NCI-H1048 (cell line): ENCODE measurements at places on chromosomes 4 and X.

GRCh38 chr4:113641025-113641431 is 120.5 kb downstream of the CAMK2D start:
- peak; percentile 7 for DNase-seq

GRCh38 chrX:155745792-155746191 is 133.0 kb upstream of the TMLHE start:
- peak; percentile 23 for DNase-seq

DNA sequence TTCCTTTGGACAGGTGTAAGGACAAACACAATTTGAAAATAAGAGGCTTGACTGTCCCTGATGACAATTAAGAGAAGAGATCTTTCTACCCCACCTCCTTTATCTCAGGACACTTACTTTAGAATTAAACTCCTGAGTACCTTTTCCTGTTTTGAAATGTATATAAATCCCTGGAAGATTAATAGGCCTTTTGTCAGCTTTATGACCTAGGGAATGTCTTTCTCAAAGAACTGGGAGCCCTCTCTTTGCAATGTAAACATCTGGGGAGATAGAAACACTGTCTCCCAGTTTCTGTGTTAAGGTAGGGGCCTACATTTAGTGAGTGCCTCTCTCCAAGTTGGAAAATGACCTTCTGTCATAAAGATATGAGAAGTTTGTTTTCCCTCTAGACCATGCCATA is 31.7 kb downstream of the AGA start:
- no peak for DNase-seq

GRCh38 chrX:154082396-154083125 is 15.0 kb downstream of the MECP2 start:
- DNase-seq = no peak

DNA sequence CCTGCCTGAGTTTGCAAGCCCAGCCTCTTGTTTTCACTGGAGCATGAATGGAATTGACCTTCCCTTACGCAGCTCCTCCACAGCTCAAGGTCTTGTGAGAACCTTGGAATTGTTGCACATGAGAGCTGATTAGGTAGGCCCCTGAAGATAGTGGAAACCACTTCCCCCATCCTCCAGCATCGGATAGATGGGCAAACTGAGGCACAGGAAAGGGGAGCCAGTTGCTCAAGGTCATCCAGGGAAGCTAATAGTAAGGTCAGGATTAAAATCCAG is 27.2 kb downstream of the PJA1 start:
- no peak for DNase-seq

DNA sequence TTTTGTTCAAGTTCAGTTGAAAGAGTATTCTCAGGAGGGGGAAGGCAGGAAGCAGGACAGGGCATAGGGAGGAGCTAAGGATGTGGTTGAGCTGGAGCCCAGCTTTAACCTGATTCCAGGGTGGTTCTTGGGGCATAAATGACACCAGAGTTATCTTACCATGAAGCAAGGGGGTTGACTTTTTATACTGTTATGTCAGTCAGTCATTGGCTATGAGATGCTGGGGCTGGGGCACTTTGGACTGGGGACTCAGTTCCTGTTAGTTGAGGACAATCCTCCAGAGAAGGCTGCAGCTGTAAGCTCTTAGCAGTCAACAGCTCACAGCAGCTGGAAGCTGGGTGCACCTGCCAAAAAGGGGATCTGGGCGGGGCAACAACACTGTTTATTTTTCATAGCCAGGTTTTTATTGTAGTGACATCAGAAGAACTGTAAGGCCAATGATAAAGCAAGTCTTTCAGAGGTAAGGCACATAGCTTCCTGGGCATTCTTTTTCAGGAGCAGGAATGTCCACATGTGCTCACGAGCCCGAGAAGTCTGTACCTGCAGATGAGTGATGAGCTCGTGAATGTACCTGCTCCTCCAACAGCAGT is 78.5 kb downstream of the MID1IP1 start:
- DNase-seq = no peak

DNA sequence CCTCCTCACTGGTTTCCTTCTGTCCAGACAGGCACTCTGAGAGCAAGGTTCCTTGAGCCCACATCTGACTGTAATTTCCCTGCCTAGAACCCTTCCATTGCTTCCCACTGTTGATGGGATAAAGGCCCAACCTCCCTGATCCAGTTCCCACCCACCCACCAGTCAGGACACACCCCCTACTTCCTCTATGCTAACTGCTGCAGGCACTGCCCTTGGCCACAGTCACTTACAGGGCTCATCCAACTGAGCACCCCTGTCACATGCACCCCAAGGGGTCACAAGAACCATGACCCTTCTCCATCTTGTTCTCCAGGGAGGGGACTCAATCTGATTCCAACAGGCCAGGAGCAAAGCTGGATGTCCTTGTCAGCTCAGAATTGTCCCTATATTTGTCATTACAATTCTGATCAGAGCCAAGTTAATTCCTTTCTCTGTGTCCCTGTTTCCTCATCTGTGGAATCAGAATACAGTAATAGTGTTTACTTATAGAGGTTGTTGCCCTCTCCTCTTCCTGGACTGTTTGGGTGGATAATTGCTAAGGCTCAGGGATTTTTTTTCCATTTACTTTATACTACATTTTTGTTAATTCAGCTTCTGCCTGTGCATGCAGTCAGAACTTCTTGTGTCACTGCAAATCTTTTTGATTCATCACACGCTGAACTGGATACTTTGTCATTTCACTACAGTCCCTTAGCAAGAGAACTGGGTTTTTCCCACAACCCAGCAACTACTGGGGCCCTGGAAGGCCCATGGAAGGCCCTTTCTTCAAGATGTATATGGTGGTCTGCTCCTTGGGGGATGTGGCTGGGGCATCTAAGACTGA is 105.6 kb upstream of the MAMLD1 start:
- no peak for DNase-seq

DNA sequence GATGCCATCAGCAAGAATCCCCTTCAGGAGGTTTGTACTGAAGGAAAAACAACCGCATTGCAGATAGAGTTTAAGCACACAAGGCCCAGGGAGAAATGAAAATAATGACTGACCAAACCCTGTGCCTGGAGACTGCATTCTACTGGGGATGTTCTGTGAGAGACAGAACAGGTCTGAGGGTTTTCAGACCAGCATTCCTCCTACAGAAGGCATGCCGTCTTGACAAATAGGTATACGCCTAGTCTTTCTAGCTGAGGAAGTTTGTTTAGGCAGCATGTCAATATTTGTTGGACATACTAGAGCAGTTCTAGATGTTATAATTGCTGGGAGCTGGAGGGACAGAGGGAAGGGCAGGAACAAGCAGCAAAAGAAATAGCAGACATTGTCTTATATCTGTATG is 68.4 kb upstream of the SCOC start:
- DNase-seq = no peak

DNA sequence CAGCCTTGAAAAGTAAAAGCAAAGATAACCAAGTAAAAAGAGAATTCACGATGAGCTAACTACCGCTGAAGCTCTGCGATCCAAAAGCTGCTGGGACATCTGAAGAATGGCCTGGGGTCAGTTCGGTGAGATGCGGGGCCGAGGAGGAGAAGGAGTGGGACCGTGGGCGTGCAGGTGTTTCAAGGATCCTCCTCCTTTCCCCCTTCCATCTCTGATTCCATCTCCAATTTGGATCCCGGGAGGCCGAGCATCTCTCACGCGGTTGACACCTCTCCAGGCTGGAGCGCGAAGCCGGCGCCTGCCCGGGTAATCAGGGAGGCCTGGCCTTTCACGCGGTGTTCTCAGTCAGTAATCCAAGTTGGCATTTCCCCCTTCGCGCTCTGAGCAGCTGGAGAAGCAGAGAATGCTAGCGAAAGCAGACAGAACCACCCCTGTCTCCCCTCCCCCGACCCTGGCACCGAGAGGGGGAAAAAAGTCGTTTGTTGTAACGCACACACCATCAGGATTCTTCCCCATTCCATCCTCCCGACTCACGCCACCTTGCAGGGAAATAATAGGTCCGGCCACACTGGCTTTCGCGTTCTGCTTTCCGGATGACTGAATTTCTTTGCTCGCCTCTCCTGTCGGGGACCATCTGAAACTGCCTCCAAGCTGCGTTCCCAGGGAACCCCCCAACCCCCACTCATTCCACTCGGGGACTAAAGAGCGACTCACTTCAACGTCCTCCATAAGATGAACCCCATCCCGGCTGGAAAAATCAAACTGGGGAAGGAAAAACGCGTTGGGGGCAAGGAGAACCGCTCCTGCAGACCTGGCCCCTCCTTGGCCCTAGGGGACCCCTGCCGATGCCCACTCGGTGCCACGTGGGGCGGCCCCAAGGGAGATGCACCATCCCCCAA is 6.5 kb downstream of the NEUROG2 start:
- no peak for DNase-seq

DNA sequence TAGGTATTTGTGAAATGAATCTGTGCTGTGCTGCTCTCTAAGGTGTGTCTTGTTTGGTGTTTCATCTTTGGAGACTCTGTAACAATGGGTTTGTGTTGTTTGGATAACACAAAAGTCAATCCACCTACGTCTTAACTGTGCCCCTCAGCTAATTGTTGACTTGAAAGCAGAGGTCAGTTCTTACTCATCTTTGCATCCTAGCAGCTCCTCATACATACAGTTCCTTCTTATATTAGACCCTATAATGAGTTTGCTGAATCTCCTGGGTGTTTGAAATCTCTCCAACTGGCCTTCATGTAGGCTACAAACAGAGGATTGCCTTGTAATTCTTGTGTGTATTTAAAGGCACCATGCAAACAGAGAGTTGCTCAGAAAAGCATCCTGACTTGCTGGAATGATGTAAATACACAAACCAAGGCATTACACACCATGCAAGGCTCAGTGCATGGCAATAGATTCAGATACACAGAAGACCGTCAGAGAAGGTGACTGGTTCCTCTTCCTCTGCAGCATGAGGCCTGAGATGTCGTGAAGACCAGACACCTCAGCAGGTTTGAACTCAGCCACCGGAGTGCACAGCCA is 220.0 kb upstream of the JADE1 start:
- DNase-seq = no peak

GRCh38 chr4:78720204-78720603 is 55.9 kb upstream of the BMP2K start:
- no peak for DNase-seq

DNA sequence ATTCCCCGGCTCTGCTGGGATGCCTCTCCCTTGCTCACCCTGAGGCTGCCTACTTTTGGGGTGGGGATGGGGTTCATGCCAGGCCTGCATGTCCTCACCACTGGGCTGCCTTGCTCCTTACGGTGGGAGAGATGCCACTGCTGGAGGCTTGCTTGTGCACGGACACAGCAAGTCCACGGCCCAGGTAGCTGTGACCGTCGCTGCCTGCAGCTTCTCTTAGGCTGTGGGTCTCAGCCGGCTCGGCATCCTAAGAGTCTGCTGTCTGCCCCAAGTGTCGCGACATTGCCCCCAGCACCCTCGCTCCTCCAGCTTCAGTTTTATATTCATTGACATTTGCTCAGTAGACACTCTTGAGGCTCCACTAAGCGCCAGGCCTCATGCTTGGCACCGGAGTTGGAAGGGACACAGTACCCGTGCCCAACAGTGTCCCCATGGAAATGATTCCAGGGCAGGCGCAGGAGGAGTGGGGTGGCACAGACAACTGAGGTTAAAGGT is 58.3 kb downstream of the TBC1D14 start:
- DNase-seq = no peak

DNA sequence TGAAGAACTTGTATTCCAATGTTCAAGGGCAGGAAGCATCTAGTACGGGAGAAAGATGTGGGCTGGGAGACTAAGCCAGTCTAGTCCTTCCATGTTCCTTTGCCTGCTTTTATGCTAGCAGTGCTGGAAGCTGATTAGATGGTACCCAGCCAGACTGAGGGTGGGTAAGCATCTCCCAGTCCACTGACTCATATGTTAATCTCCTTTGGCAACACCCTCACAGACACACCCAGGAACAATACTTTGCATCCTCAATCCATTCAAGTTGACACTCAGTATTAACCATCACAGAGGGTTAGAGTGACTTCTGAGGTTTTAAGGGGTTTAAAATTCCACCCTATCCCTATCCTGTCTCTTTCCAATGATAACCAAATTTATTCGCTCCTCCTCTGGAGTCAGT is 6.5 kb downstream of the HMGN5 start:
- DNase-seq = no peak

GRCh38 chr4:37066159-37066558 is 178.4 kb upstream of the NWD2 start:
- DNase-seq = no peak
